ENCODE measurements at places on chromosomes 2 and 18.

GRCh38 chr2:11819235-11819729 is 72.8 kb downstream of the LPIN1 start:
- no peak for DNase-seq

GRCh38 chr2:98870516-98871158 is 65.4 kb downstream of the CRACDL start:
- no peak for DNase-seq

DNA sequence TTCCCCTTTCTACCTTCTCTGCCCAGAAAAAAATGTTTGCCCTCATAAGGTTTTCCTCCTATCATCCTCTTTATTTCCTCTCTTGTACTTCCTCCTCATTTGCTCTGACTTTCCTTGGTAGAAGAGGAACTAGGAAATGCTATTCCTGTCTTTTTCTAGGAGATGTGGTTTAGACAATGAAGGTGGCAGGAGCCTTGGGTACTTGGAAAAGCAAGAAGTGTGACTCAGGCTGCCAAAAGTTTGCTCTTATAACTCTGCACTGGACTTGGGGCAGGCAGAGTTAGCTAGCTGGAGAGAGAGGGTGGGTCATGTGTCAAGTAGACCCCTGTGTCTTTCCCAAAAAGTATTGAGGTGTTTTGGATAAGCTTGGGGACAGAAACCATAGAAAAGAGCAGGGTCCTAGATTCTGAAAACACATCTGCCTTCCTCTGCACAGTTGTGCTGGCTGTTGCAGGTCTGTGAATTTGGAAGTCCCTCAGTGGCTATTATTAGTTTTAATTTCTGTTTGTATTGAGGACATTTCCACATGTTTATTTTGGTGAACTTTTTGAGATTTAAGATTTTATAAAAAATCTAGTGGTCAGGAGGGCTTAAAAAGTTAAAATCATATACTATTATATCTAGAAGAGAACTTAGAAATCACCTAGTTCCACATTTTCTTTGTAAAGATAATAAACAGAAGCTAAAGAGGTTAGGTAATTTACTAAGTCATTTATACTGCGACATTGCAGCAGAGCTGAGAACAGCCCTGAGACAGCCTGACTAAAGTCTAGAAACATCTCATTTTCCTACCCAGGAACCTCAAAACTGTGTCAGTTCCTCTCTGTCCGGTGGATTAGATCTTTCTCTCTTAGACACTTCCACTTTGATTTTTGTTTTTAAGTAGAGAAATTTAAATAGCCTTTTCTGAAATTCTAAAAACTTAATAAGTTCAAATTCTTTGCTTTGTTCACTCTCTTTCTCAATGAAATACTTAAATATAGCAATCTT is 16.0 kb downstream of the INSIG2 start:
- no peak for DNase-seq

DNA sequence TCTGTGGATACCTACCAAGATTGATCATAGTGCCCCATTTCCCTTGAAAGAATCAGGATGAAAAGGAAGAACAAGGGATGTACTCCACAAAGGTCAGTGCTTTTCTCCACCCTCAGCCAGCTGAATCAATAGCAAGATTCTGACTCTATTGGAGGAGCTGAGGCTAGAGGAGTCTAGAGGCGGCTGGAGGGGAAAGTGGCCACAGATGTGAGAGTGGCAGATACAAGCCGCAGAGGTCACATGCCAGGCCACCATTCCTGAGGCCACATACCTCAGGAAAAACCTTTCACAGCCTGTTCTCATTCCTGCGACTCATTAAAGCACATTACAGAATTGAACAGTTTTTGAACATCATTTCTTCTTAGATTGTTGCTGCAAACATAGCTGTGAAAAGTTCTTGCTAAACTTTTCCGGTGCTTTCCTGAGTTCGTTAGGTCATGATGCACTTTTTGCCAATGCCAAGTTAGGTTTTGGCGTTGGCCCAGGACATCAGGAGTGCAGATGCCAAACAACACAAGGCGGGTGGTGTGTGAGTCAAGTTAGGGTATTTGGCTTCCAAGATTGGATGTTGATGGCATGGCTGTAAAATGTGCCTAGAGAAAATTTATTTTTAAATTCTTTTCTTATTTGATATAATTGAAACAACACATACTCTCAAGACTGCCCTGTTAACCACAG is 160.7 kb upstream of the SP5 start:
- DNase-seq: peak; percentile 12

DNA sequence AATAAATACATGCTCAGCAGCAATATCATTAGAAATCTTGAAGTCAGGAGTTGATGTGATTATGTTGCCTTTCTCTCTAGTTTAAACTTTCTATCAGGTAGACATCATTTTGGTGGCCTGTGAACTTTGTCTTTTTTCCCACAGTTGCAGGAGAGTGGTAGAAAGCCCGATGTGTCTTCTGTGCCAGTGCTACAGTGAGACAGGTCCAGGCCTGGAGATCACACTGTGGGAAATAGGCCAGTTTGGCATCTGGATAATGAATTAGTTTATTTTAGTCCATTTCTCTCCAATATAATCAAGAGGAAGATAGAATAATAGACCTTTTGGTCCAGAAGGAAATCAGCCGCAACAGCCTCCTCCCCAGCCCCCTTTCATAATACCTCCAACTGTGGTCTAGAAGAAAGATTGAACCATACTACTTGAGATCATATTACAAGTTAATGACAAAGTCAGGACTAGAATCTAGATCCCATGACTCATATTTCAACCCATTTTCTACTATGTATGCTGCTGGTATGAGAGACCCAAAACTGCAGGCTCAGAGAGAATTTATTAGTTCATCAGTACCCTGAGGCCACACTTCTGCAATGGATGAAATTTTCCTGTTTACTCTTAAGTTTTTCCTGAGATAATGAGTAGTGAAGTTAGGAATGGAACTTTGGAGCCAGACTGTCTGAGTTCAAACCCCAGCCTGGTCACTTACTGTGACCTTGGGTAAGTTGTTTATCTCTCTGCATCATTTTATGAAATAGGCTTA is 20.6 kb downstream of the KCMF1 start:
- peak; percentile 65 for DNase-seq

GRCh38 chr2:240626531-240627300 is 1.4 kb downstream of the GPR35 start:
- DNase-seq: no peak
